ENCODE measurements at places on chromosomes 5 and 9. TPM values are rescaled to one million over a fixed set of nuclear protein-coding genes. Genes with fewer than 3 reads are reported as not detected.

The IFNA2 gene
- total RNA-seq = not detected

The SPATA31A3 gene
- not detected for total RNA-seq

The PCDHB5 gene
- total RNA-seq = 0.64 TPM

The PAEP gene
- not detected for total RNA-seq

The ST6GALNAC4 gene
- total RNA-seq = 37.7 TPM

The KIF12 gene
- total RNA-seq = 2.4 TPM

The TMEM267 gene
- total RNA-seq = 23.2 TPM

Data from tracheal epithelial cell (primary cell).